Memory B cell (primary cell): ENCODE measurements at places on chromosomes 1 and 21.

DNA sequence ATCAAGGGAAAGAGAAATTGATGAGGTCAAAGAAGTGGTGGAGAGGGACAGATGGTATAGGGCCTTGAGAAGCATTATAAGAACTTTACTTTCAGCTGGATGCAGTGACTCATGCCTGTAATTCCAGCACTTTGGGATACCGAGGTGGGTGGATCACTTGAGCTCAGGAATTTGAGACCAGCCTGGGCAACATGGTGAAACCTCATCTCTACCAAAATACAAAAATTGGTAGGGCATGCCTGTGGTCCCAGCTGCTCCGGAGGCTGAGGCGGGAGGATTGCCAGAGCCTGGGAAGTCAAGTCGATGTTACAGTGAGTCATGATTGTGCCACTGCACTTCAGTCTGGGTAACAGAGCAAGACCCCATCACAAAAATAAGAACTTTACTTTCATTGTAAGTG is 5.7 kb downstream of the TMEM50A start:
- DNase-seq: no peak

DNA sequence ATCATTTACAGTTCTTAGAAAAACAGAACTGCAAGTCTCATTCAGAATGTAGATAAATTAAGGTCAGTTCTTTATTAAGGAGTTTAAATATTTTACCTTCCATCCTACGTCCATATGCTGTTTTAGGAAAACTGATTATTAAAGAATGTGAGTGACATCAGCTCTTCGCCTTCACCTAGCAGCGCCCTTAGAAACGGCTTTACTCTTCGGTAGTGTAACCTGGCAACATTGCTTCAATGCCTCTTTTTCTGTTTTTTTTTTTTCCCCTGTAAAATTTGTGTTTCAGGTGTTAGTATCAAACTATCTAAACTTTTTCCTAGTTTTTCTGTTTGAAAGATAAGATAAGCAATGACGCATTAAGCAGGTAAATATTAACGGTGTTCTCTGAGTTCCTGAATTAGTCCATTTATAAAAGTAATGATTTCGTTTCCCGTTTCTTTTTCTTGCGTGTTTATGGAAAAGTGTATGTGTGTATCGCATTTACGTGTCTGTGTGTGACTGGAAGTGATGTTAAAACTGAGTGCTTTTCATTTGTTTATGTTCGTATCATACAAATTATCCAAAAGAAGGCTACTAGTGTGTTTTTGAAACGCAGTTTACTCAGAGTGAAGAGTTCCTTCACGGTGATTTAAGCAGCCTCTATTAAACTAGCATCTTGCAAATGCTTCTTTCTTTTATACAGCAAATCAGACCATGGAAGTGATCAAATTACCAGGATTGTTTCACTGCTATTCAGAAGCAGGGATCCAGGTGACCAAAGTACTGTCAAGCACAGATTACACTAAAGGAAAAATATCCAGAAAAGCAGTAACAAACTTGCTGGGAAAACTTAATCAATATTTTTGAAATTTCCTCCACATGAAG is 139.0 kb downstream of the SDCCAG8 start:
- no peak for DNase-seq

DNA sequence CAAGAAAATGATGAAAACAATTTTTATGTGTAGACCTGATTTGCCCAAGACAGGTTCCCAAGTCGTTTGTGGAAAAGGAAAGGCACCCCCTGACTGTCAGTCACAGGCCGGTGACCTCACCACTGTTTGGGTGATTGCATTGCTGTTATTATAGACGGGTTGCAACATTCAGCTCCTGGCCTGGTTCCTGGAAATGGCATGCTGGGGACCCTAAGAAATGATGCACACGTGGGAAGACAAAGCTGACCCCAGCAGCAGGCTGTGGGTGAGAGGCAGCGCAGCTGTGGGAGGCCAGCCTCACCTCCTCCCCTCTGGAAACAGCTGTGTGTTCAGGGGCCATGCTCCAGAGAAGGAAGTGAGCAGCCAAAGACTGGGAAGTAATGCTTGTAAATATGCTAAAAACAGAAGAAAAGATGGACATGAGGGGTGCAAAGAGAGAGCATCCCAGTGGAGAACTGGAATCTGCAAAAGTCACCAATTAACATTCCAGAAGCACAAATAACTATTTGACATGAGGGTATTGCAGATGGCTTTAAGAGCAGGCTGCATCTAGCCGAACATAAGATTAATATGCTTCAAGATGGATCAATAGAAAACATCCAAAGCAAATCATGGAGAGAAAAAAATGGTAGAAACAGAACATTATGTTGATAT is 23.4 kb upstream of the ABCG1 start:
- DNase-seq: no peak

- DNase-seq: no peak
These were observed 18.8 kb downstream of the TMPRSS15 start for GRCh38 chr21:18384771-18385170.

DNA sequence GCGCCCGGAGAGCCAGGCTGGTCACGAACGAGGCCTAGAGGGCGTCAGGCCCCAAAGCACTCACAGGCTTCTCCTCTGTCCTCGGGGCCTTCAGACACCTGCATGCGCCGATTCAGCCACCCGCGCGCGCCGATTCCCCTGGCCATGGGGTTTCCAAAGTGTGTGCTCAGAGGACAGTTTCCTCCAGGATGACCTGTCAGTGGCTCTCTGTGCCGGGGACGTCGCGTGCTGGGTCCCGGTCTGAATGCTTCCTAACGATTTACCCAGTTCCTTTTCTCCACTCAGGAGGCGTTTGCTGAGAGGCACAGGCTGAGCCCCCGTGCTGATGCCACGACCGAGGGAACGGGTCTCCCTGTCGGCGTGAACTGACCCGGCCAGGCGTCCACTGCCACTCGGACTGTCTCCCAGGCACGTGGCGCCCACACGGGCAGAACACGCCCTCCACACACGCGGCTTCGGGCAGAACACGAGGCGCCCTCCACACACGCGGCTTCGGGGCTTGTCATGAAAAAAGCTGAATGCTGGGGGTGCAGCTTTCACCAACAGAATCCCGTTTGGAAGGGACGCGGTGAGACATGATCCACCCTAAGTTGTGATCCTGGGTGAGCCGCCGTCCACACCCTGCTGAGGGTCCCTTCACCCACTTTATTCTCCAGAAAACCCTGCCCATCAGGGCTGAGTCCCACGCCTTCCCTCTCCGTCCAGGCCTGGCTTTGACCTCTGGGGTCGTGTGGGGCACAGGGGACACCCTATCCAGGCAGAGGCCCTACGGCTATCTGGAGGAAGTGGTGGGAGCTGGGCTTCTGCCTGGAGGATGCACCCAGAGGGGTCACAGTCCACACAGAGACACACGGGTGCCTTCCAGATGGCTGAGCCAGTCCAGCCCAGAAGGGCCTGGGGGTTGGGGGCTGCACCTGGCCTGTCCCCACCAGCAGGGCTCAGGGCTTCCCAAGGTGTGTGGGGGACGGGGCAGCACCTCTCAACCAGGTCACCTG is 56.1 kb downstream of the COL6A1 start:
- DNase-seq: no peak

GRCh38 chr1:21298981-21299391 is 8.7 kb upstream of the ECE1 start:
- no peak for DNase-seq

DNA sequence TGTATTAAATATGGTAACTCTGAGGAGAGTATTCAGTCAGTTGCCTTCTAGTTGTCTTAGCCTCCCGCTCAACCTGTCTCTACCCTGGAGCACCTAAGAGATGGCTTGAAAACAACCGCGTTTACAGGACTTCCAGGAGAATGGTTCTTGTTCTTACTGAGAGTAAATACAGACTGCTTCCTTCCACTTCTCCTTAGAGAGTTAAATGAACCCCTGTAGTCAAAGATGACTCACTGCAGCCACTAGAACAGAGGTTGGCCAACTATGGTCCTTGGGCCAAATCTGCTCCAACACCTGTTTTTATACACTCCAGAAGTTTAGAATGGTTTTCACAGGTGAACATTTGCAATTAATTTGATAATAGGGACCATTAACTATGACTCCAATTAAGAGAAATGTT is 60.1 kb upstream of the ASB17 start:
- DNase-seq: no peak

DNA sequence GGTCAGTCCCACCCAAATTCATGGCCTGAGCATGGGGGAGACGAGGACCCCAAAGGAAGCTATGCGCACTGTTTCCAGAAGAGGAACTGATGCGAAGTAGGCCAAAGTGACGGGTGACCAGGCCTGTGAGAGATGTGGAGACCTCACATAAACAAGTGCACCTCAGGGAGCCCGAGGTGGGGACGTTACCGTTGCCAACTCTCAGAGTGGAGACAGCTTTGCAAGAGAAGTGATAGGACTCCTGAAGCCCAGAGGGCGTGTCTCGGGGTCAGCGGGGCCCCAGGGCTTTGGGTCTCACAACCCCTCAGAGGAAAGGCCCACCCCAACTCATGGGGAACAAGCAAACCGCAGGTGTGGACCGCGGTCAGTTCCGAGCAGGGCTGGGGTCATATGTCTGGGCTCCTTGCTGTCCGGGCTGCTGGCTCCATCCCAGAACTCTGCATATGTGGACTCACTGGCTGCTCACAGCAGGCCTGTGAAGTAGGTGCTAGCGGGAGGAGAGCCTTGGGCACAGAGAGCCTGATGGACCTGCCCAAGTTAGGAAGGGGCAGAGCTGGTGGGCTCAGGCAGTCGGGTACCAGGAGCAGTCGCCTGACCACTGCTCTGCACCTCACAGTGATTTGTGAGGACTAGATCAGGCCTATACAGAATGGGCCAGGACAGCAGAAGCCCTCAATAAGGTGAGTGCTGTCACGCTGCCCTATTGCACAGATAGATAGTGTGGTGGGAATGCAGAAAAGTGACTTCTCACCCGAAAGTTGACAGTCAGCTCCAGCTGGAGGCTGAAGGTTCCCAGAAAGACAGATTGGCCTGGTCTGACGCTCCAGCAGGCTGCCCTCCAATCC is 26.2 kb downstream of the STUM start:
- DNase-seq: no peak
